Activated T-cell treated with anti-CD3 and anti-CD28 coated beads, Interleukin-2, amount 50 U/mL, for 72 hours (primary cell): ENCODE measurements at places on chromosomes 7 and 10. TPM values are rescaled to one million over a fixed set of nuclear protein-coding genes. Genes with fewer than 3 reads are reported as not detected.

Gene SCART1
- 3.9 TPM for total RNA-seq

Gene ENTPD1
- total RNA-seq = 0.53 TPM

Gene VGF
- total RNA-seq = not detected

Gene HTR5A
- total RNA-seq = not detected

Gene SMKR1
- total RNA-seq = 4.0 TPM

Gene COL26A1
- 0.22 TPM for total RNA-seq

Gene OPN4
- total RNA-seq = not detected

Gene LDB3
- 0.14 TPM for total RNA-seq

GRCh38 chr7:72462311-72462710 lies 50.2 kb upstream of the CALN1 start:
- no peaks in the 10 kb centered on the region for H3K36me3 ChIP-seq
- H3K4me1 ChIP-seq = no peaks in the 10 kb centered on the region
- no peak overlapping the region for H3K4me3 ChIP-seq
- no peak for DNase-seq

DNA sequence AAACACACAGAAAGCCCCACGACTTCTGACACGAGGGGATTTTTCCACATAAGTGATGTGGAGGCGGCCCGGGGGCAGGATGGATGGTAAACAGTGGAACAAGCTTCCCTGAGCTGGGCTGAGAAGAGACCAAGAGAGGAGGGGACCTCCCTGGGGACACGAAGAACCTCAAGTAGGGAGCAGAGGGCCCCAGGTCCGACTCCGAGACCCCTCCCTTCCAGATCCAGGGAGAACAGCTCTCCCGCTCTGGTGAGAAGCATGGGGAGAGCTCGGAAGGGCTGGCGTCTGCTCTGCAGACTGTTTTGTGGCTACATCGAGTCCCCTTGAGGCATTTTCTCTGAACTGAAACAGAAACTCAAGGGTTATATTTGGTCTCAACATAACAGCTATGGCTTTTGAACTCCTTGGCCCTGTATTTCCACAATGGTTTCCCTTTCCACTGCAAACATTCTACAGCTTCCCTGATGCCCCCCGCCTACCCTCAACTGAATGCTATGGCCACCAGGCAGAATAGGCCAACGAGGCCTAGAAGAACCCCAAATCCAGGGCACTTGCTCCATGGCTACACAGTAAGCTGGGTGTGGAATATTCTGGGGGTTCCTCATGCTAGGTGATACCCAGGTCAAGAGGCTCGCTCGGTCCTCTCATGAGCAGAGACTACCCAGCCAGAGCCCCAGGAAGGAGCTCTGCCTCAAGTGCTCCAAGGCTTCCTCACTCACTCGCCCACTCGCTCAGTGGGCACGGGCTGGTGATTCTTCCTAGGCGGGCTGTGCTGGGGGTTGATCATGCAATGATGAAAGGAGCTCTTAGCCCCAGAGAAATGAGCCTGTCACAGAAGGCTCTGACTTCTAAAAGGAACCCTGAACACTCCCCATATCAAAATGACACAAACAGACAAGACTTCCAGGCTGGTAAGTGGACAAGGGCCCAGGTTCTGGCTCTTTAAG lies 47.5 kb downstream of the FAM53B start:
- H3K4me3 ChIP-seq = peak overlapping the region; percentile 80
- peaks cover 8% of the 10 kb centered on the region for H3K36me3 ChIP-seq
- H3K27ac ChIP-seq = peak overlapping the region; percentile 92
- H3K4me1 ChIP-seq = peaks cover 91% of the 10 kb centered on the region

DNA sequence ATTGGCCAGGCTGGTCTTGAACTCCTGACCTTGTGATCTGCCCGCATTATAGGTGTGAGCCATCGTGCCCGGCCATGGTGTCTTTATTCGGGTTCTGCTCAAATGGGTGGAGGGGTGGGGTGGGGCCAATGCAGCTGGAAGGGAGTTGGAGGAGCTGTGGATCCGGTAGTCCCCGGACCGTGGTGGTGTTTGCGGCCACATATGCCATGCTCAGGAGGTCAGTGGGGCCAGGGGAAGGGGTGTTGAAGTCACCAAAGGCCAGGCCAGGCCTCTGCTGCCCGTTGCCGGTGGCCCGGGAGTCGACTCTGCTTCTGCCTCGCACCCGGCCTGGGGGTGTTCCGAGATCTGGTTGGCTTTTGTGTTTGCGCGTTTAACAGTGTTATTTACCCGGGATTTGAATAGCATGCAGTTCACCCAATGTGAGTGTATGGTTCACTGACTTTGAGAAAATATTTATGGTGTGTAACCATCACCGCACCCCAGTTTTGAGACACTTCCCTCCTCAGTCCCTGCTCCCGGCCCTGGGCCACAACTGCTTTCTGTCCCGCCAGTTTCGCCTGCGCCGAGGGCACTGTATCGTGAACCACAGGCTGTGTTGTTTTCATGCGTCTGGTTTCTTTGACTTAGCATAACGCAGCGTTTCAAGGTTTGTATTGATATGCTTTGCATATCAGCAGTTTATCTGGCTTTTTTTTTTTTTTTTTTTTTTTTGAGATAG lies 10.7 kb downstream of the INPP5A start:
- no peaks in the 10 kb centered on the region for H3K27me3 ChIP-seq
- no peaks in the 10 kb centered on the region for H3K36me3 ChIP-seq
- H3K4me1 ChIP-seq = peaks cover 54% of the 10 kb centered on the region
- DNase-seq = no peak

DNA sequence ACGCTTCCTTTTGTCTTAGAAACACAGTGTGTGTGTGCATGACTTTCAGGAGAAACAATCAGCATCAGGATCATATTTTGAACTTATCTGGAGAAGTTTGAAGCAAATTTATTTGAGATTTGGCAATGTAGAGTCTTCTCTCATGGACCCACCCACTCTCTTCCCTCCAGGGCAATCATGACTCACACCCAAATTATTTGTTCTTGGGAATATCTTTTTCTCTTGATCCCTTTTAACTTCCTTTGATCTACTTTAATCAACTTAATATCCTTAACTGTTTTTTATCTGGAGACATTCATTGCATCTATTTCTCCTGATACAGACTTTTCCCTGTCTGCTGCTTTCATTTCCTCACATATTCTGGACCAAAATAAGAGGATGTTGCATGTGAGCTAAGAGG lies 1174.3 kb downstream of the GATA3 start:
- peaks cover 61% of the 10 kb centered on the region for H3K27me3 ChIP-seq
- H3K4me3 ChIP-seq = peak overlapping the region; percentile 2
- no peaks in the 10 kb centered on the region for H3K36me3 ChIP-seq
- no peak for DNase-seq
- H3K4me1 ChIP-seq = peaks cover 42% of the 10 kb centered on the region

- H3K36me3 ChIP-seq = no peaks in the 10 kb centered on the region
- H3K4me3 ChIP-seq = no peak overlapping the region
- DNase-seq = no peak
- no peaks in the 10 kb centered on the region for H3K4me1 ChIP-seq
Observed at GRCh38 chr10:131841661-131842139, 59.1 kb upstream of the PPP2R2D start.

GRCh38 chr10:48811461-48811860 lies 126.8 kb downstream of the WDFY4 start:
- no peak overlapping the region for H3K27ac ChIP-seq
- H3K27me3 ChIP-seq = no peaks in the 10 kb centered on the region
- no peak for DNase-seq
- no peaks in the 10 kb centered on the region for H3K36me3 ChIP-seq

DNA sequence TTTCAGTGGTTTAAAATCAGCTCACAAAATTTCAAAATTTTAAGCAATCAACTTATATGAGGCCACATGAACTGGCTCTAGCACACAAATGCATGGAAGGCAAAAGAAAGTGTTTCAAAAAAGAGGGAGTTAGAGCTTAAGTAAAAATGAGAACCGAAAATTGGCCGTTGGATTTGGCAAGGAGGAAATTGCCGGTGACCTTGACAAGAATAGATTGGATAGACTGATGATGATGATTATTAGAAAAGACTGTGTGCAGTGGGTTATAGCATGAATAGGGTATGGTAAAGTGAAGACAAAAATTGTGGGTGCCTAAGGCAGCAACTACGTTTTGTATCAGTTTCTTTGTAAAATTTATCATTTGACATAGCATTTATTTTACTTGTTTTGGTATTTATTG lies 175.7 kb downstream of the SEMA3D start:
- no peak for DNase-seq
- H3K36me3 ChIP-seq = no peaks in the 10 kb centered on the region
- H3K4me3 ChIP-seq = no peak overlapping the region
- H3K27ac ChIP-seq = no peak overlapping the region
- no peaks in the 10 kb centered on the region for H3K4me1 ChIP-seq

GRCh38 chr7:24591152-24591551 lies 17.9 kb downstream of the PALS2 start:
- H3K36me3 ChIP-seq = no peaks in the 10 kb centered on the region
- peaks cover 38% of the 10 kb centered on the region for H3K4me1 ChIP-seq
- no peak for DNase-seq
- no peak overlapping the region for H3K4me3 ChIP-seq
- no peak overlapping the region for H3K27ac ChIP-seq
- H3K27me3 ChIP-seq = no peaks in the 10 kb centered on the region

DNA sequence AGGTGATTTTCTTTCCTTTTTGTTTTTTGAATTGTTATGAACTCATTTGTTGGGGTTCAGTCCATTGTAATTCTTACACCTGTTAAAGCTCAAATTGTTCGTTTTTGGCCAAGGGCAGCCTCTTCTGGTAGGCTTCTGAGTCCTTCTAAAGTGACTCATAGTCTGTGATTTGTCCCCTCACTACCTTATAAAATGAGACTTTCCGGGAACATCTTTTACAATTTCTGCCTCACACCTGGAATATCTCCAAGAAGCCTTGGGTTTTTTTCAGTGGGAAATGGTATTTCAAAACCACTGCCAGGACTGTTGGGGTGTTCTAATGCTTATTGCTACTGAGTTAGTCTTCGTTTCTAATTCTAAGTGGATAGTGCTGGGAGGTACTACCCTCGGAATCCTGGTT lies 56.7 kb downstream of the BMPR1A start:
- H3K36me3 ChIP-seq = no peaks in the 10 kb centered on the region
- no peak overlapping the region for H3K27ac ChIP-seq
- H3K4me1 ChIP-seq = no peaks in the 10 kb centered on the region
- H3K27me3 ChIP-seq = no peaks in the 10 kb centered on the region
- H3K4me3 ChIP-seq = no peak overlapping the region

DNA sequence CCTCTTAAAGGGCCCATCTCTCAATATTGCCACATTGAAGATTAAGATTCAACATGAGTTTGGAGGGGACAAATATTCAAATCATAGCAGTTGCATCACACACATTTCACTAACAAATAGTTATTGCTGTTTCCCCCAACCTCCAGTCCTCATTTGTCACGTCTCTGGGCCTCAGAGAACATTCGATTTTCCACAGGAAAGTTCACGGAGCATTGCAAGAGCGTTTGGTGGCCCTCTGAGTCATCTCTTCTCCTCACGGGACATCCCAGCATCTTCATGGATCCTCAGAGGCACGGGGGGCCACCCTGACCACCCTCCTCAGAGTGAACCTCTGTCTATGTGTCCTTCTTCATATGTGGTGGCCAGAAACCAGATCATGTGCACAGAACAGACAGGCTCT lies 50.3 kb upstream of the CHST15 start:
- no peaks in the 10 kb centered on the region for H3K4me1 ChIP-seq
- no peaks in the 10 kb centered on the region for H3K36me3 ChIP-seq
- no peaks in the 10 kb centered on the region for H3K27me3 ChIP-seq
- DNase-seq = no peak
- H3K27ac ChIP-seq = no peak overlapping the region

- H3K27ac ChIP-seq = no peak overlapping the region
- peaks cover 69% of the 10 kb centered on the region for H3K27me3 ChIP-seq
- H3K4me3 ChIP-seq = no peak overlapping the region
- no peak for DNase-seq
- no peaks in the 10 kb centered on the region for H3K36me3 ChIP-seq
Observed at GRCh38 chr7:27179030-27179429, 4.9 kb upstream of the HOXA10 start.

GRCh38 chr7:32774541-32774951 lies 117.0 kb downstream of the KBTBD2 start:
- no peaks in the 10 kb centered on the region for H3K4me1 ChIP-seq
- H3K27me3 ChIP-seq = peaks cover 9% of the 10 kb centered on the region
- no peak overlapping the region for H3K27ac ChIP-seq
- no peak for DNase-seq
- no peaks in the 10 kb centered on the region for H3K36me3 ChIP-seq

- no peak for DNase-seq
- H3K36me3 ChIP-seq = no peaks in the 10 kb centered on the region
- no peak overlapping the region for H3K4me3 ChIP-seq
Observed at GRCh38 chr7:34567906-34568305, 90.1 kb upstream of the NPSR1 start.

DNA sequence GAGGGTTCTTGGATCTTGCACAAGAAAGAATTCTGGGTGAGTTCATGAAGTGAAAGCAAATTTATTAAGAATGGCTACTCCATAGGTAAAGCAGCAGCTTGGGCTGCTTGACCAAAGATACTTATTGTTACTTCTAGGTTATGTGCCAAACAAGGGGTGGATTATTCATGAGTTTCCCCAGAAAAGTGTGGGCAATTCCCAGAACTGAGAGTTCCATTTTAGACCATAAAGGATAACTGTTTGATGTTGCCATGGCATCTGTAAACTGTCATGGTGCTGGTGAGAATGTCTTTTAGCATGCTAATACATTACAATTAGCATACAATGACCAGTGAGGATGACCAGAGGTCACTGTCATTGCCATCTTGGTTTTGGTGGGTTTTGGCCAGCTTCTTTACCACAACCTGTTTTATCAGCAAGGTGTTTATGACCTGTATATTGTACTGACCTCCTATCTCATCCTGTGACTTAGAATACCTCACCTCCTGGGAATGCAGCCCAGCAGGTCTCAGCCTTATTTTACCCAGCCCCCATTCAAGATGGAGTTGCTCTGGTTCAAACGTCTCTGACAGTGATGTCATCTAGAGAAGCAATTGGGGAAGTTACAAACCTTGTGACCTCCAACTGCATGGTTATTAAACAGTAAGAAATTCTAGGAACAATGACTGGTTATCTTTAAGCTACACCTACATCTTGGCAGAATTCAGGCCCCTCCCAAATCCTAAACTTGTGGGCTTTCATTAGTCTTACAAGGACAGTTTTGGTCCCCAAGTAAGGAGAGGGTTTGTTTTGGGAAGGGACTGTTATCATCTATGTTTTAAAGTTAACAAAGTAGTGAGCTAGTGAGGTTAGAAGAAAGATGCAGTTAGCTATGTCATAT lies 48.0 kb upstream of the INHBA start:
- H3K27me3 ChIP-seq = peaks cover 9% of the 10 kb centered on the region
- H3K36me3 ChIP-seq = peaks cover 8% of the 10 kb centered on the region
- H3K4me3 ChIP-seq = no peak overlapping the region
- no peaks in the 10 kb centered on the region for H3K4me1 ChIP-seq
- DNase-seq = no peak
- H3K27ac ChIP-seq = no peak overlapping the region
